Breast epithelium (tissue), 4 donors: ENCODE measurements at places on chromosomes 4 and X. TPM values are rescaled to one million over a fixed set of nuclear protein-coding genes. Genes with fewer than 3 reads are reported as not detected.

Gene BEND2
- total RNA-seq = not detected

Gene TACR3
- not detected for total RNA-seq

- no peak for DNase-seq
Observed at GRCh38 chr4:86497980-86498862, 95.9 kb upstream of the PTPN13 start.

- DNase-seq = peak; percentile 27
Observed at GRCh38 chrX:155819966-155820491, 61.1 kb upstream of the VAMP7 start.

GRCh38 chr4:182823576-182823975 lies 93.6 kb downstream of the DCTD start:
- DNase-seq = no peak

DNA sequence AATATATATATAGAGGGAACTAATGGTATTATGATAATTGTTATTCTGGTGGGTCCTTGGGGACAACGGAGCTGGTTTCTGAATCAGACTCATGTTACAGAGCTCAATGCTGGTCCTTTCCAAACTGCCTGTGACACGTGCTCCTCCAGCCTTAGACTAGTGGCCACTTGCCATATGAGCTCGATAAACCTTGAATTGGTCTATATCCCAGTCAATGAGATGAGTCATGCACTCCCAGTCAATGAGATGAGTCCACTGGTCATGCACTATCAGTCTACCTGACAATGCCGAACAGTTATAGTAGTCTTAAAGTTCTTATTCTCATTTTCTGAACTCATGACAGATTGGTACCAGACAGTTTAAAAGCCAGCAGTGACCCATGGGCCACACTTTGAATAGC lies 325.2 kb downstream of the LDB2 start:
- DNase-seq = no peak

DNA sequence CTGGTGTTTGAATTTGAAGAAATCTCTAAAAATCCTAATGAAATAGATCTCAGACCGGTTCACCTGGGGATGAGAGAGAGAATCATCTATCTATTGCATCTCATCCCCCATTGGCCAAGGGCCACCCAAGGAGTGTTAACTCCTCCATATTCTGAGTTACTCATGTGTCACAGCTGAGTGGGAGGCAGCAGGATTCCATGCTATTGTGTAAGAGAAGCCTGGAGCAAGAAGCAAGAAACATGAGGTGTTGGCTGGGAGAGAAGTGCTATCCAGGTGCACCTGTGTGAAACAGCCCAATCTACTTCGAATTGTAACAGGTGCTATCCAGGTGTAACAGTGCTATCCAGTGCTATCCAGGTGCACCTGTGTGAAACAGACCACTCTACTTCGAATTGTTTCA lies 150.3 kb upstream of the MAOA start:
- no peak for DNase-seq

DNA sequence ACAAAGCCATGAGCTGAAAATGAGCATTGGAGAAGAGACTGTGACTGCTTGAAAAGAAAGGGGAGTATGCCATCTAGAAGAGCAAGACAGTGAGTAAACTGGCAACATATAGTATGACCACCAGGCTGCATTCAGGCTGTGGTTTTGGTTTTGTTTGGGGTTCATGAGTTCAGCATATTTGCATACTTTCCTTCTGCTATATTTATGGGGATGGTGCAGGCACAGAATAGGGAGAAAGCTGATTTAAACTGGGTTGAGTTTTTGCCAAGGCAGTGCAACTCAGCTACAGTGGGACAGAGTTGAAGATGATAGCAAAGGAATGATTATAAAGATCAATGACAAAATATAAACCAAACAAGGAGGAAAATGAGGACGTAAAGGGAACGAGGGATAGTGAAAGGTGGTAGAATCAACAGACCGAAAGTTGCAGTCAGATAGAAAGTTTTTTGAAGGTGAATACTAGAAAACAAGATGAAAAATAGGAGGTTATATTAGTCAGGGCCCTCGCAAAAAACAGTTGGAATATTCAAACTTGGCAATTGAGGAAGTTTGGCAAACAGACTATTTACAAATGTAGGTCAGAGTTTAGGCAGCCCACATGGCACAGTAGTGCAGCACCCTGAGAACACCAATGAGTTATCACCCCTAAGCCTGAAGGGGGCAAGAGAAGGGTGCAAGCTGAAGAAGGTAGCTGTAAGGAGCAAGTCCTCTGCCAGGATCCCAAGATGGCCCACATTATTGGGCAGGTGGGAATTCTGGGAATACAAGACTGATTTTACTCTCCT lies 114.8 kb upstream of the MAP9 start:
- DNase-seq = no peak

- DNase-seq = no peak
Observed at GRCh38 chr4:135277980-135278315, 1076.4 kb upstream of the PABPC4L start.

GRCh38 chrX:21962361-21962760 lies 21.9 kb downstream of the SMS start:
- no peak for DNase-seq

DNA sequence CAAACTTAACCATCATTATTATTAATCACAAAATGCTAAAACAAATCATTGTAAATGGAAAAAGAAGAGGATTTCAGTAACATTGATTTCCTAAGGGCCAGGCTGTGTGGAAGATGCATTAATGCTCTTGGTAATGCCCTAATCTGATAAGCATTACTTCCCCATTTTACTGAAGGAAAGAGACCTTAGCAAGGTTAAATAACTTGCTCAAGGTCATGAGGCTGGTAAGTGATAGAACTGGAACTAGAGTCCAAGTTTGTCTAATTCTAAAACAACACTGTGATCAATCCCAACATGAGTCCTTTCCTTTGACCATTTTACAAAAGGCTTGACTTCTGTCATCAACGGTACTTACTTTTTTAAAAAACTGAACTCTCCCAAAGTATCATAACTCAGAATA lies 32.6 kb downstream of the ADAMTS3 start:
- DNase-seq = no peak
